ENCODE measurements at places on chromosomes 4 and X. TPM values are rescaled to one million over a fixed set of nuclear protein-coding genes. Genes with fewer than 3 reads are reported as not detected.

The SH3RF1 gene
- 26.4 TPM for total RNA-seq

DNA sequence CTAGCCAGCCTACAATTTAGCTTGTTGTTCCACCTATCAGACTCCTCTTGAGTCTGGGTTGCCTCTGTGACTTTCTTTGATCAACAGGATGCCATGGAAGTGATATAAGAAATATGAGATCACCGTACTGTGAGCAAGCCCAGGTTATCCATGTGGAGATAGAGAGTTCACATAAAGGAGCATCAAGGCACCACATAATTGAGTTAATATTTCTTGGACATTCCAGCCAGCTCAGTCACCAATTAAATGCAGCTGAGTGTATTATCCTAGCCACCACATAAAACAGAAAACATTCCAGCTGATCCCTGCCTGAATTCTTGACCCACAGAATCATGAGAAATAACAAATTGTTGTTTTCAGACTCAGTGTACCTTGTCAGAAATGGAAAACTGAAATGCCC lies 253.6 kb downstream of the PPP1R2C start:
- H3K27me3 ChIP-seq = no peaks in the 10 kb centered on the region
- H3K4me1 ChIP-seq = no peaks in the 10 kb centered on the region
- H3K27ac ChIP-seq = no peak overlapping the region
- H3K36me3 ChIP-seq = no peaks in the 10 kb centered on the region

The ANK2 gene
- total RNA-seq = 0.61 TPM

The NR3C2 gene
- 0.96 TPM for total RNA-seq

The NAP1L2 gene
- total RNA-seq = not detected

The DDX53 gene
- total RNA-seq = not detected

- H3K27me3 ChIP-seq = no peaks in the 10 kb centered on the region
- no peaks in the 10 kb centered on the region for H3K4me1 ChIP-seq
- no peaks in the 10 kb centered on the region for H3K36me3 ChIP-seq
- no peak overlapping the region for H3K27ac ChIP-seq
- DNase-seq = no peak
- H3K4me3 ChIP-seq = no peak overlapping the region
Observed at GRCh38 chr4:163558539-163559044, 64.1 kb downstream of the TMA16 start.

GRCh38 chr4:20983763-20984575 lies 283.7 kb downstream of the PACRGL start:
- no peak for DNase-seq
- no peak overlapping the region for H3K27ac ChIP-seq
- H3K4me1 ChIP-seq = no peaks in the 10 kb centered on the region
- peaks cover 13% of the 10 kb centered on the region for H3K27me3 ChIP-seq
- no peaks in the 10 kb centered on the region for H3K36me3 ChIP-seq

GRCh38 chrX:24760363-24761000 lies 66.8 kb downstream of the POLA1 start:
- DNase-seq = no peak
- H3K27ac ChIP-seq = no peak overlapping the region
- H3K4me1 ChIP-seq = no peaks in the 10 kb centered on the region
- no peaks in the 10 kb centered on the region for H3K36me3 ChIP-seq
- H3K4me3 ChIP-seq = no peak overlapping the region
- no peaks in the 10 kb centered on the region for H3K27me3 ChIP-seq

DNA sequence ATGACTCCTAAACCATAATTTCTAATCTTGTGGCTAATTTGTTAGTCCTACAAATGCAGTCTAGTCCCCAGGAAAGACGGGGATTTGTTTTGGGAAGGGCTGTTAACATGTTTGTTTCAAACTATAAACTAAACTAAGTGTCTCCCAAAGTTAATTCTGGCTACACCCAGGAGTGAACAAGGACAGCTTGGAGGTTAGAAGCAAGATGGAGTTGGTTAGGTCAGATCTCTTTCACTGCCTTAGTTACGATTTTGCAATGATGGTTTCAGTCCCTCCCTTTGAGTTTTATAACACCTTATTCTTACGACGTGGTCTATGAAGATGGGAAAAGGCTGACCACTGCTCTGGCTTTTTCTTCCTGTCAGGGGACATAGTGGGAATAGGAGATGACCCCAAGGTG lies 27.0 kb upstream of the IL2 start:
- no peaks in the 10 kb centered on the region for H3K4me1 ChIP-seq
- no peak overlapping the region for H3K4me3 ChIP-seq
- peak; percentile 1 for DNase-seq
- H3K27ac ChIP-seq = no peak overlapping the region

DNA sequence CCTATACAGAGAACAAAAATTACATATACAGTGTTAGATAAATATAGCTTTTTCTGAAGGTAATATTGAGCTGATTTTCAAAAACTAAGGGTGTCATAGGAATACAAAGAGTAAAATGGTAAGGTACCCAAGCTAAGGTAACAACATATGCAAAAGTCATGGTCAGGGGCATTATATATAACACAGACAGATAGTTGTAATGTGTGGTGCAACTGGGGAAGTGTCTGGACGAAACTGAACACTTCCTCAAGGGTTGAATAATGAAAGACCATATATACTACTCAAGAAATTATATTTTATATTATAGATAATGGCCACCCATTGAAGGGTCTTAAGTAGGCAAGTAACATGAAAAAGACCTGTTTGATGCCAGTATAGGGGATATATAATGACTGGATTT lies 262.1 kb upstream of the CXXC4 start:
- no peak for DNase-seq
- H3K4me1 ChIP-seq = no peaks in the 10 kb centered on the region
- no peaks in the 10 kb centered on the region for H3K27me3 ChIP-seq
- H3K36me3 ChIP-seq = no peaks in the 10 kb centered on the region
- no peak overlapping the region for H3K27ac ChIP-seq
- no peak overlapping the region for H3K4me3 ChIP-seq

GRCh38 chr4:93825551-93826216 lies 2.9 kb upstream of the ATOH1 start:
- H3K27me3 ChIP-seq = no peaks in the 10 kb centered on the region
- DNase-seq = no peak
- no peaks in the 10 kb centered on the region for H3K4me1 ChIP-seq
- H3K36me3 ChIP-seq = no peaks in the 10 kb centered on the region
- no peak overlapping the region for H3K27ac ChIP-seq

DNA sequence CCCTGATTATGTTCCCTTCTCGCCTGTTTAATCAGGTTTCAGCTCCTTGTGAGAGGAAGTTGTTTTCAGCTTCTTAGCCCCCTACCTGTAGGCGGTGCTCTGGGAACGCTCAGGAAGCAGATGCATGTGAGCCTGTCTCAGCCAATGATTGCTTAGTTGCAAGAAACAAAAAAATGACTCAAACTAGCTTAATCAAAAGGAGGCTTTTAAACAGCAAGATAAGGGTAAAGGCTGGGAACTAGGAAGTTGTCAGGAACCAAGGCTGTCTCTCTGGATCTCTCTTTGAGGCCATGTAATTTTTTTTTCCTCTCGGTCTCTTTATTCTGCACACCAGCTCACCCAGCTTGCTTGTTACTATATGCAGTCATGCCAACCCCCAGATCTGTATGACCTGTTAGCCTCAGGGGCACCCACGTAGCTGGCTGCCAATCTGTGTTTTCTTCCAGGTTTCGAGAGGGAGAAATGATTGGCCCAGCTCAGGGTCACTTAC lies 109.1 kb downstream of the PTTG2 start:
- no peaks in the 10 kb centered on the region for H3K27me3 ChIP-seq
- H3K36me3 ChIP-seq = peaks cover 10% of the 10 kb centered on the region
- H3K4me1 ChIP-seq = peaks cover 17% of the 10 kb centered on the region
- no peak overlapping the region for H3K27ac ChIP-seq
- no peak overlapping the region for H3K4me3 ChIP-seq

DNA sequence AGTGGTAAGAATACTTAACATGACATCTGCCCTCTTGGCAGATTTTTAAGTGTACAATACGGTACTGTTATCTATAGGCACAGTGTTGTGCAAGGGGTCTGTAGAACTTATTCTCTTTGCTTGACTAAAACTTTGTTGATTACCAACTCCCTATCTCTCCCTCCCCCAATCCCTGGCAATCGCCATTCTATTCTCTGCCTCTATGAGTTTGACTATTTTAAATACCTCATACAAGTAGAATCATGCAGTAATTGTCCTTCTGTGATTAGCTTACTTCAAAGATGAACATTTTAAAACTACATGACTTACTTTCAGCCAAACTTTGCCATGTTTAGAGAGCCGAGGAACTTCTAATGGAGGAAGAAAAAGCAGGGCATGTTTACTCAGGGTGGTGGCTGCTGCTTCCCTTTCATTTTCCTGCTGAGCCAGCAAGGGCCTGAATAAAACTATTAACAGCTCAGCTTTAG lies 62.4 kb downstream of the APOO start:
- H3K27ac ChIP-seq = no peak overlapping the region
- DNase-seq = no peak
- no peaks in the 10 kb centered on the region for H3K36me3 ChIP-seq
- H3K27me3 ChIP-seq = no peaks in the 10 kb centered on the region

DNA sequence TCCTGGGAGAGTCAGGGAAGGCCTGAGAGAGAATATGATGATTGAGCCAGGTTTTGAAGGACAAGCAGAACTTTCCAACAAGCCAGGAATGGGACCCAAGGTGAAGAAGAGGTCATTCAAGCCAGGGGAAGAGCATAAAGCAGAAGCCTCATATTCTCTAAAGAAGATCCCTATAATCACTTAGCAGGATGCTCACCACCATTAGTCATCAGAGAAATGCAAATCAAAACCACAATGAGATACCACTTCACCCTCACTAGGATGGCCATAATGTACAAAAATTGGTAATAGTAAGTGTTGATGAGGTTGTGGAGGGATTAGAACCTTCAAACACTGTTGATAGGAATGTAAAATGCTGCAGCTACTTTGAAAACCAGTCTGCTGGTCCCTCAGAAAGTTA lies 20.5 kb upstream of the SUPT20HL1 start:
- peaks cover 7% of the 10 kb centered on the region for H3K27me3 ChIP-seq
- DNase-seq = no peak
- no peaks in the 10 kb centered on the region for H3K4me1 ChIP-seq
- no peaks in the 10 kb centered on the region for H3K36me3 ChIP-seq
- no peak overlapping the region for H3K27ac ChIP-seq
- no peak overlapping the region for H3K4me3 ChIP-seq

DNA sequence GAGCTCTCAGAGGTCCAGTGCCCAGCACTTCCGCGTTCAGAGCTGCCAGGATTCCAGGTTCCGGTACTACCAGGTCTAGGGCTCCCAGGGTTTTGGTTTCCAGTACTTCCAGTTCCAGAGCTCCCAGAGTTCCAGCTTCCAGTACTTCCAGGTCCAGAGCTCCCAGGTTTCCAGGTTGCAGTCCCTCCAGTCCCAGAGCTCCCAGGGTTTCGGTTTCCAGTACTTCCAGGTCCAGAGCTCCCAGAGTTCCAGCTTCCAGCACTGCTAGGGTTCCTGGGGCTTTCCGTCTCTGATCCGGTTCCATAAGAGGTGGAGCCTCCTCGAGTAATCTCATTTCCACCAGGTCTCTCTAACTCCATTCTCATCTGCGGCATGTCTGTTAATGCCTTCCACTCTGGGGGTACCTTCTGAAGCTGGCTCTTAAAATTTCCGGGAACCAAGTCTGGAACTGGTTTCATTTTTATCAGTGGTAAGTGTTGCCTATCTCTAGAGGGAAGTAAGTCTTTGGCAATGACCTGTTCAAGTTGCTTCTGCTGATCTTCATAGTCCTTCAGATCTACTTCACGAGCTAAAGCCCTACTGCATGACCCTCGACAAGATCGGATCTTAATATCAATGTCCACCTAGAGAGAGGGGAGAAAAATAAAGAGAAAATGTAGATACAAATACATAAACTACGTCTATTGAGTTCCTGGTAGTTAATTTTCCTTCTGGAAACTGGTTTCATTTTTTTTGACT lies 4.1 kb downstream of the FGA start:
- no peaks in the 10 kb centered on the region for H3K27me3 ChIP-seq
- H3K36me3 ChIP-seq = no peaks in the 10 kb centered on the region
- no peaks in the 10 kb centered on the region for H3K4me1 ChIP-seq
- H3K4me3 ChIP-seq = no peak overlapping the region
- no peak overlapping the region for H3K27ac ChIP-seq
- no peak for DNase-seq

The HSFX1 gene
- total RNA-seq = 2.4 TPM

The F8A3 gene
- 28.3 TPM for total RNA-seq

- DNase-seq = no peak
- H3K4me3 ChIP-seq = no peak overlapping the region
- H3K27me3 ChIP-seq = peaks cover 27% of the 10 kb centered on the region
- no peak overlapping the region for H3K27ac ChIP-seq
Observed at GRCh38 chr4:2443956-2444740, 24.8 kb upstream of the RNF4 start.

- no peak overlapping the region for H3K4me3 ChIP-seq
- no peaks in the 10 kb centered on the region for H3K36me3 ChIP-seq
- no peak overlapping the region for H3K27ac ChIP-seq
- no peaks in the 10 kb centered on the region for H3K4me1 ChIP-seq
Observed at GRCh38 chrX:133604801-133605200, 189.5 kb upstream of the GPC4 start.
